ENCODE measurements at places on chromosomes 5 and 9.

DNA sequence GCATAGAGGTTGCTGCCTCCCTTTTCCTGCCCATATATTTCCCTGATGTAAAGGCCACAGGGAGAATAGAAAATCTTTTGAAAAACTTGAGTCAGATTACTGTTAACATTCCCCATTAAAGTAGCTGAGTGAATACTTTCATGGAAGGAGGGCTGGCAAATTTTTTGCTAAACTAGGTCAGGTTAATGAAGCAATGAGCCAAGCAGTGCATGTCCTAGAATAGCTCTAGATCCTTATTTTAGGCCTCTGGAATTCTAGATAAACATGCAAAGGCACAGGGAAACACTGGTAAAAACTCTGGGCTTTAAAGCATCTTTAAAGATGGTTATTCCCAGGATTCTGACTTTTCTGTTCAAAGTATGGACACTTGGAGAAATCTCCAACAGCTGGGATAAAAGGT lies 27.9 kb downstream of the TTC1 start:
- peaks cover 68% of the 10 kb centered on the region for H3K36me3 ChIP-seq
- DNase-seq, result no peak
- no peaks in the 10 kb centered on the region for H3K4me1 ChIP-seq
- no peak overlapping the region for H3K4me3 ChIP-seq
- peak overlapping the region; percentile 17 for H3K27ac ChIP-seq

- no peaks in the 10 kb centered on the region for H3K36me3 ChIP-seq
- no peaks in the 10 kb centered on the region for H3K4me1 ChIP-seq
- DNase-seq, result no peak
- H3K27ac ChIP-seq, result no peak overlapping the region
Measured at GRCh38 chr5:2133080-2133479, 250.4 kb upstream of the IRX4 start.

DNA sequence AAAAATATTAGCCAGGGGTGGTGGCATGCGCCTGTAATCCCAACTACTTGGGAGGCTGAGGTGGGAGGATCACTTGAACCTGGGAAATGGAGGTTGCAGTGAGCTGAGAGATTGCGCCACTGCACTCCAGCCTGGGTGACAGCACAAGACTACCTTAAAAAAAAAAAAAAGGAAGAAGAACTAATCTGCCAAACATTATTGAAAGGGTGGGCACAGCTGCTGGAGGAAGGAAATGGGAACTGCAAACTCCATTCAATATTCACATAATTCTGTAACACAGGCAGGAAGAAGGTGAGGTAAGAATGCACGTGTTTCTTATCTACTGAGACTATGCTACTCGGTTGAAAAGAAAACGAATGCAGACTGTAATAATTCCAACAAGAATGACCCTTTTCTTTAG lies 121.1 kb upstream of the GNA14 start:
- no peak overlapping the region for H3K4me3 ChIP-seq
- H3K36me3 ChIP-seq, result no peaks in the 10 kb centered on the region
- H3K4me1 ChIP-seq, result peaks cover 6% of the 10 kb centered on the region

- no peak for DNase-seq
- peak overlapping the region; percentile 33 for H3K4me3 ChIP-seq
- H3K36me3 ChIP-seq, result no peaks in the 10 kb centered on the region
Measured at GRCh38 chr9:105065098-105066088, 137.4 kb upstream of the ABCA1 start.

- no peak overlapping the region for H3K27ac ChIP-seq
- no peaks in the 10 kb centered on the region for H3K27me3 ChIP-seq
- no peak for DNase-seq
- H3K4me1 ChIP-seq, result no peaks in the 10 kb centered on the region
- H3K4me3 ChIP-seq, result no peak overlapping the region
Measured at GRCh38 chr5:97143704-97144103, 1.3 kb upstream of the LIX1 start.

- peaks cover 100% of the 10 kb centered on the region for H3K36me3 ChIP-seq
- no peak overlapping the region for H3K27ac ChIP-seq
- H3K27me3 ChIP-seq, result no peaks in the 10 kb centered on the region
- DNase-seq, result no peak
Measured at GRCh38 chr9:132645306-132645705, 24.5 kb downstream of the DDX31 start.

DNA sequence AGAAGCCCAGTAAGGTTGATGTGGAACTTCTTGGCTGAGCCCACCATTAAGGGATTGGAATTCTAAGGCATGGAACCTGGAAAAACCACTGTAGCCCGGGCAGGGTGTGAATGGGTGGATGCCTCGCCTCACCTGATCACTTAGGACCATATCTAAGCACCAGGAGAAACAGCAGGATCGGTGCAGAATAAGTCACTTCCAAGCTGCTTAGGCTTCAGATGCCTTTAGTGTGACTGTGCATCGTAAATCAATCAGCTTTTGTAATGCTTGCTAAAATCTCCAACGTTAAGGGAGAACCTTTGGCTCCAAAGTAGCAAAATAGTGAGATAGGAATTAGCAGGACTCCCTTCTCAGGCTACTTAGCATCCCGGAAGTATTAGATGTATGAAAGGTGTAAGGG lies 103.9 kb upstream of the MEGF10 start:
- H3K4me1 ChIP-seq, result no peaks in the 10 kb centered on the region
- H3K27ac ChIP-seq, result no peak overlapping the region
- H3K4me3 ChIP-seq, result no peak overlapping the region

- H3K36me3 ChIP-seq, result no peaks in the 10 kb centered on the region
- no peaks in the 10 kb centered on the region for H3K27me3 ChIP-seq
- H3K27ac ChIP-seq, result no peak overlapping the region
- no peaks in the 10 kb centered on the region for H3K4me1 ChIP-seq
- H3K4me3 ChIP-seq, result no peak overlapping the region
- no peak for DNase-seq
Measured at GRCh38 chr5:57303985-57304384, 130.1 kb downstream of the GPBP1 start.

GRCh38 chr5:108813673-108814072 lies 66.0 kb downstream of the FER start:
- DNase-seq, result no peak
- H3K4me3 ChIP-seq, result no peak overlapping the region
- H3K4me1 ChIP-seq, result peaks cover 8% of the 10 kb centered on the region
- no peaks in the 10 kb centered on the region for H3K36me3 ChIP-seq
- H3K27ac ChIP-seq, result no peak overlapping the region
- no peaks in the 10 kb centered on the region for H3K27me3 ChIP-seq

- H3K4me3 ChIP-seq, result no peak overlapping the region
Measured at GRCh38 chr5:72064801-72065570, 42.3 kb upstream of the MAP1B start.
